Left renal cortex interstitium (tissue), 4 donors: ENCODE measurements at places on chromosomes 6 and 20.

DNA sequence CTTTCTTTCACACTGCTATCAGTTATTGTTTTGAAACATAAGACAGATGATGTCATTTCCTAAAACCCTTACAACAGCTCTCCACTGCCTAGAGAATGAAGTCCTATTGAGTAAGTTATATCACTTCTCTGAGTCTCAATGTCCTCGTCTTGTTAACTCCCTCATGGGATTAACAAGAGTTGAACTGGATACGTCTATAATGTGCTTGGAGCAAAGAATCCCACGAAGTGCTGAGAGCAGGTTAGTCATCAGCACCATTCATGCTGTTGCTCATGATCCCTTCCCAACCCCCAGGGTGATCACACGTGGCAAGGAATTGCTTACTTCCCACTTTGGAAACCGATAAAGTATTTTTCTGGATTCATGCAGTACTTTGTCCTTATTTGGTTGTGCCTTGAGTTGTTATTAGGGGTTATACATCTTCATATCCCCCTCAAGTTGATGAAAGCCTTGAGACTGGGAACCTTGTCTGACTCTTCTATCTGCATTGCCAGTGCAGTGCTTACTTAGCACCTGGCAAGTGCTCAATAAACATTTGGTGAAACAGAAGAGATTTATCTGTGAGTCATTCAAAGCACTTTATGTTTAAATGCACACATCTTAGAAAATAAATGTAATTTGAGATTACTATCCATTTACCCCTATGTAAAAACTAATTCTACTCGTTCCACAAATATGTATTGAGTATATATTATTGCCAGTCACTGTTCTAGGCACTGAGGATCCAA lies 487.5 kb downstream of the EPM2A start:
- DNase-seq: no peak

GRCh38 chr20:33482581-33482980 lies 7.3 kb upstream of the CBFA2T2 start:
- no peak for DNase-seq

DNA sequence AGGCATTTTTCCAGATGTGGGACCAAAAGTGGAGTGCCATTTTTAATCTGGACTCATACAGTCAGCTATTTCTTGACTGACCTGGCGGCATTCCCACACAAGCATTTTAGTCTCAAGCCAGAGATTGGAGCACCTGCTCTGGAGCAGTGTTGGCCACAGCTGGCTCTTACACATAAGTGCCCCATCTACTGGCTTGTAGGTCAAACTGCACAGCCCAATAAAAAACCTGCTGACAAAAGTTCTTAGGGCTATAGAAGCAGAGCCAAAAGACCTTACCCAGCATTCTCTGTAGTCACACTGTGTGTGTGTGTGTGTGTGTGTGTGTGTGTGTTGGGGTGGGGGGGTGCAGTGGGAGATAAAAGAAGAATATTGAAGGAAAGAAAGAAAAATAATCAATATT lies 38.6 kb upstream of the SENP6 start:
- DNase-seq: no peak

- DNase-seq: no peak
These were observed 145.9 kb downstream of the RALGAPA2 start for GRCh38 chr20:20566516-20566915.

GRCh38 chr6:57021086-57021720 lies 25.3 kb upstream of the KIAA1586 start:
- no peak for DNase-seq

DNA sequence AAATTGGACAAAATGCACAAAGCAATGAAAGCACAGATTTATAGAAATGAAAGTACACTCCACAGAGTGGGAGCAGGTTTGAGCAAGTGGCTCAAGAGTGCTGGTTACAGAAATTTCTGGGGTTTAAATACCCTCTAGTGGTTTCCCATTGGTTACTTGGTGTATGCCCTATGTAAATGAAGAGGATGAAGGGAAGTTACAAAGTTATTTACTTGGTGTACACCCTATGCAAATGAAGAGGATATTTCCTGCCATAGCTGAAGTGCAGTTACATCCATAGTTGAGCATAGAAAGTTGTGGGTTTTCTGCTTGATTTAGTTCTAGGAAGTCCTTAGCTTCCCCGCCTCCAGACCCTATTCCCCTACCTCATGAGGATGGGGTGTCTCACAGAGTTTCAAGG lies 22.7 kb downstream of the BCAS1 start:
- DNase-seq: no peak

DNA sequence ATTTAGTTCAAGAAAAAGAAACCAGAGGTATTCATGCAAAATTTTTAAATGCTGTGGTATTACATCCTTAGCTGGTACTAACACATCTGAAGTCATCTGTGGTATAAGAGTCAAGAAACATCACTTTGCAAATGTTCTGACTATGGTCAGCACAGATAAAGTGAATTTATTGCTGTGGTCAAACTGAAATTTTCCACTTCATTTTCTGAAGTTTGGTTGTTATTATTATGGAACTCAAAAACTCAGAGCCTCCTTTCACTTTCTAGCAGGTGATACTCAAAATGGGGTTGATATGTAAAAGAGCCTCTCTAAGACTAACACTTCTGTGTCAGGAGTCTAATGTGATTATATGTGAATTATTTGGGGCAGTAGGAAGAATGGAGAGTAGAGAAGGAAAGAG lies 257.8 kb downstream of the RNGTT start:
- DNase-seq: no peak

DNA sequence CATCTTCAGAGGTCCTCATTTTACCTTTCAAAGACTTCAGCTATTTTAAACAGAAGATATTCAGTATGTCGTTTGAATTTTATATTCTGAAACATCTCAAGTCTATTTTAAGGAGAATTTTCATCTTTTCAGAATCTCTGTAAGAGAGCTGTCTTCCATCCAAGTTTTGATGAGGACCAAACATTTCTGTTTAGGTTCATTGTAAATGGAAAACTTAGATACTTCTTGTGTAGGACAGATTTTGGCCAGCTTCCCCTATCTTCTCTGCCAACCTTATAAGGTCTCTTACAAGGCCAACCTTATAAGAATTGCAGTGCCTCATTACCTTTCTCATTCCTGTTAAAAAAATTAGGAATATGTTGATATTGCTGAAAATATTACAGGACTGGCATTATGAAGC lies 88.1 kb downstream of the AKAP7 start:
- no peak for DNase-seq

GRCh38 chr20:16713066-16713465 lies 16.8 kb upstream of the SNRPB2 start:
- DNase-seq: no peak

DNA sequence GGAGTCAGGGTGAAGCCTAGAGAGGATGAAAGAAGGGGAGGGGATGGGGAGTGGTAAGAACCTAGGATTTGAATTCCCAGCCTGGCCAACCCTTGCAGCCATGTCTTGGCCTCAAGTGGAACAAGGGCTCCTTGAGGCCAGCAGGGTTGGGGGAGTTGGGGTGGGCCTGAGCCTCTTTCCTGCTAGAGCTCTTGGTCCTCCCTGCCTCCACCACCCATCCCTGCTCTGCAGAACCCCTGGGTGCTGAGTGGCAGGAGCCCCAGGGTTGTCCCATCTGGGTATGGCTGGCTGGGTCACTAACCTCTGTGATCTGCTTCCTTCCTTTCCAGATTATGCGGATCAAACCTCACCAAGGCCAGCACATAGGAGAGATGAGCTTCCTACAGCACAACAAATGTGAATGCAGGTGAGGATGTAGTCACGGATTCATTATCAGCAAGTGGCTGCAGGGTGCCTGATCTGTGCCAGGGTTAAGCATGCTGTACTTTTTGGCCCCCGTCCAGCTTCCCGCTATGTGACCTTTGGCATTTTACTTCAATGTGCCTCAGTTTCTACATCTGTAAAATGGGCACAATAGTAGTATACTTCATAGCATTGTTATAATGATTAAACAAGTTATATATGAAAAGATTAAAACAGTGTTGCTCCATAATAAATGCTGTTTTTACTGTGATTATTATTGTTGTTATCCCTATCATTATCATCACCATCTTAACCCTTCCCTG lies 8.3 kb downstream of the VEGFA start:
- DNase-seq: no peak

DNA sequence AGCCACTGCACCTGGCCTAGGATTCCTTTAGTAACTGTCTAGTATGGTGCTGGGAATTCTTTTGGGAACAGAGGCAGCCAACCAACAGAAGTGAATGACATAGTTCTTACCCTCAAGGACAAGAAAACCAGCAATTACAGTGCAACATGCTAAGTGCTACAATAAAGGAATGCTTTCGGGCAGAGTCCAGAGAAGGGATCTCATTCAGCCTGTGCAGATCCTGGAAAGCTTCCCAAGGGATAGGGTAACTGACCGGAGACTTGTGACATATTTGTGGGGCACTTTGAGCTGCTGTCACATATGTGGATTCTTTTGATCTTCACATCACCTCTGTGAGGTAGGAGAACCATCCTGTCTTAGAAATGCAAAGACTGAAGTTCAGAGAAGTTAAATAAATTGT lies 46.8 kb downstream of the C6orf15 start:
- no peak for DNase-seq

DNA sequence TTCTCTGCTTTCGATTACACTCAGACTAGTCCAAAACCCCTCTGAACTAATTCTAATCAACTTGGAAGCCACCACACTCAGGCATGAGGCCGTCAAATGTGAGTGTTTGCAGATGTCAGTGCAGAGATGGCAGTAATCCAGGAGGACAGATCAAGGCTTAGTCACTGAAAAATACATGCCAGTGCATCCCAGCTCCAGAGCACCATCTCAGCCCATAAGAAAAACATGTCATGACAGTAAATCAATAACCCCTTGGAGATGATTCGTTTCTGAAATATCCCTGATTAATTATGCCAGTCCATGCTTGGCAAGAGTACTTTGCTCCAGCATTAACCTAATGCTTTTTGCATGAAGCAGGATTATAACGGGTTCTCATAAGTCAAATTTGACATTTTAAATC lies 179.5 kb downstream of the ADAT2 start:
- DNase-seq: no peak

DNA sequence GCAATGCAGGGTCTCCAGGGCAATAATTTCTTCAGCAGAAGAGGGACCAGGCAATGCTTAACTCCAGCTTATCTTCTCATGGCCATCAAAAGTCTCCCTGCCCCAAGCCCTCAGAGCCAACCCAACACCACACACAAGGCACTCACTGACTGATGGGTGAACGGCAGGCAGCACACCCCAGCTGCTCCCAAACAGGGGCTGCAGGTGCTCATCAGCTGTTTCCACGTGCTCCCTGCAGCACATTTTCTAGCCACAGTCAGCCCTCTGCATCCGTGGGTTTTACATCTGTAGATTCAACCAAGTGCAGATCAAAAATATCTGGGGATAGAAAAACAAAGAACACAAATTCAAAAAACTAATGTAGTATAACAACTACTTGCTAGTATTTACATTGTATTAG lies 4.0 kb upstream of the GABRR1 start:
- DNase-seq: no peak

DNA sequence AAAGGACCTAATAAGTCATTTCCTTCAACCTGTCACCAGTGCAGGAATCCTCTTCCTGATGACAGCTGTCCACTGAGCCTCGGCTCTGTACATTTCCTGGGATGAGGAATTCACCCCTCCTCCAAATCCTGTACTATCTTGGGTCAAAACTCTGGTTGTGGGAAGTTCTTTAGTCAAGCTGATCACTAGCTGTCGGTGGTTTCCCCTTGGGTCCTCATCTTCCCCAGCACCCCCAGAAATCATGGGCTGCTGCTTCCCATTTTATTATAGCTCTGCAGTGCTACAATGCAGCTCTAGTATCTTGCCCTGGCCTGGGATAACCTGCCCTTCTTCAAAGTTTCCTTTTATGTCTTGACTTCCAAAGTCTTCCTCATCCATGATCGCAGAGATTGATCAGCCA lies 14.6 kb upstream of the ADA start:
- no peak for DNase-seq

GRCh38 chr6:21826023-21826422 lies 232.5 kb downstream of the SOX4 start:
- no peak for DNase-seq

DNA sequence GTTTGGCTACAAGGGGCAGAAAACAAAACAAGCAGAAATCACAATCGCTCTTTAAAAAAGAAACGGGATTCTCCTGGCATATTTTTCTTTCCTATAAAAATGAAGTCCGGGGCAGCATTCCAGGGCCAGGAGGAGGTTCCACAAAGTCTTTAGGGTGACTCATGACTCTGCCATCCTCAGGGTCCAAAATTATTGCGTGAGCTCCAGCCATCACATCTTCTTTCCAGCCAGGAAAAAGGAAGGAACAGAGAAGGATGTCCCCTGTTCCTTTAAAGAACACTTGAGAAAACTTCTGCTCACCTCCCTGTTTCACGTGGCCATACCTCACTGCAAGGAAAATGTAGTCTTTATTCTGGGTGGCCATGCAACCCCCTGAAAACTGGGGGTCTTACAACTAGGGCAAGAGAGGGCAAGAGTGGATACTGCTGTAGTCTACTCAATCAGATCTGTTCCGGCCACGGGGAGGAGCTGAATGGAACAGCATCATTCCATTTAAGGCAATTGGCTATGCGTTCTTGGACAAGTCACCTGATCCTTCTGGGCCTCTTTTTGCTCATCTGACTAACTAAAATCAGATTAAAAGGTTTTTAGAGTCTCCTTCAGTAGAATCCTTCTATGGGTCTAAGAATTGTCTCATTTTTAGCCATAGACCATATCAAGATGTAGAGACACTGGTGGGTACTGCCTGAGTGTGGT lies 49.4 kb downstream of the CTCFL start:
- DNase-seq: no peak

GRCh38 chr6:149717588-149718458 lies at the start of gene LATS1:
TSS of gene LATS1 (minus strand) at chr6:149718101. CDS start at chr6:149702126, 15,975 bp downstream.
- DNase-seq: peak; percentile 81

DNA sequence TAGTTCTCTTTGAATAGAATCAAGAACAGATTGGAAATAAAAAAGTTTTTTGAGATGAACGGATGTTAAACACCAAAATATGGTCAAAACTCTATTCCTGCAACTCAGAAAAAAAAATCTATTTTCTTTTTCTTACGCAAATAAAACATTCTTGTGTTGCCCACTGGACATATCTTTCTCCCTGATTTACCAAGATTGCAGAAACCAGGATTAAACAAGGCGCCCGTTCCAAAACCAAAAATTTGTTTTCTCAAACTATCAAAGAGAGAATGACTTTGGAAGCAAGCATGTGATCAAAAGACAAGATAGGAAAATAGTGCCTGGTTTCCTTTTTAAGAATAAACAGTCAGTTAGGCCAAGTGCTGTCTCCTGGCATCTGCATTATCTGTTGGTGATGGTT lies 273.1 kb downstream of the CLIC5 start:
- no peak for DNase-seq

GRCh38 chr6:5293692-5294091 lies 32.4 kb downstream of the FARS2 start:
- no peak for DNase-seq

GRCh38 chr6:25640446-25640845 lies 11.6 kb upstream of the SCGN start:
- no peak for DNase-seq

GRCh38 chr6:56625356-56625755 lies 17.3 kb downstream of the DST start:
- DNase-seq: no peak

GRCh38 chr6:56865081-56865875 lies 89.6 kb upstream of the BEND6 start:
- no peak for DNase-seq

- DNase-seq: no peak
These were observed 48.3 kb downstream of the RREB1 start for GRCh38 chr6:7155871-7156579.

- DNase-seq: no peak
These were observed 45.3 kb upstream of the PRELID3B start for GRCh38 chr20:59087829-59088433.

GRCh38 chr6:26394289-26394688 lies 7.8 kb upstream of the BTN3A1 start:
- DNase-seq: no peak

- no peak for DNase-seq
These were observed 156.3 kb downstream of the KIF6 start for GRCh38 chr6:39568896-39569295.

GRCh38 chr6:20770773-20771172 lies 236.5 kb downstream of the CDKAL1 start:
- no peak for DNase-seq
